Melanocyte of skin (primary cell): ENCODE measurements at places on chromosomes 3 and 15. TPM values are rescaled to one million over a fixed set of nuclear protein-coding genes. Genes with fewer than 3 reads are reported as not detected.

GOLGA6A gene
- total RNA-seq = under 0.01 TPM in 1 of 2 replicates, not detected in the other

GRM7 gene
- total RNA-seq = not detected in 2 replicates

FAM219B gene
- 31.6 and 36.9 TPM in 2 replicates for total RNA-seq

TM4SF18 gene
- 5.5 and 10.2 TPM in 2 replicates for total RNA-seq

PAQR5 gene
- 0.73 TPM in 1 of 2 replicates, not detected in the other for total RNA-seq
